ENCODE measurements at places on chromosomes 16 and 17.

DNA sequence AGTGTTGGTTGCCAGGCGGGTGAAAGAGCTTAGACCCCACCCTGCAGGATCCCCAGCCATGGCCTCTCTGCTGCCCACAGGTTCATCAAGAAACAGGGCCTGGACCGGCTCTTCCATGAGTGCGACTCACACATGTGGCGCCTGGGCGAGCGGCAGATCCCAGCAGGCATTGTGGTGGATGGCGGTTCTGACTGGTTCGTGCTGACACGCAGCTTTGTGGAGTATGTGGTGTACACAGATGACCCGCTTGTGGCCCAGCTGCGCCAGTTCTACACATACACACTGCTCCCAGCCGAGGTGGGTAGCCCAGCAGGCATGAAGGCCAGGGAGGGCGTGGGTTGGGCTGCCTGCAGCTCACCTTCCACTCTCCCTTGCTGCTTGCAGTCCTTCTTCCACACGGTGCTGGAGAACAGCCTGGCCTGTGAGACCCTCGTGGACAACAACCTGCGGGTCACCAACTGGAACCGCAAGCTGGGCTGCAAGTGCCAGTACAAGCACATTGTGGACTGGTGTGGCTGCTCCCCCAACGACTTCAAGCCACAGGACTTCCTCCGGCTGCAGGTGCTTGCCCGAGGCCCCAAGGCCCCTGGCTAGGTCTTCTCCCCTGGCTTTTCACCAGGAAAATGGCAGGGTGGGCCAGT lies 9.9 kb downstream of the XYLT2 start:
- no peak for DNase-seq

GRCh38 chr17:1797323-1797722 lies 32.4 kb downstream of the SMYD4 start:
- DNase-seq: no peak

DNA sequence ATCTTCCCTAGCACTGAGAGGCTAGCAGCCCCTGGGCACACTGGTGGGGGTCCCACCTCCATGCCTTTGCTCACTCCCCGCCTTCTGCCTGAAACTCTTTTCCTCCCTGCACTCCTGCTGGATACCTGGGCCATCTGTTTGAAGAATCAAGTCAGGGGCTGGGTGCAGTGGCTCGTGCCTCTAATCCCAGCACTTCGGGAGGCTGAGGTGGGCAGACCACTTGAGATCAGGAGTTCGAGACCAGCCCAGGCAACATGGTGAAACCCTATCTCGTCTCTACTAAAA lies 15.7 kb downstream of the FOXJ1 start:
- DNase-seq: no peak

DNA sequence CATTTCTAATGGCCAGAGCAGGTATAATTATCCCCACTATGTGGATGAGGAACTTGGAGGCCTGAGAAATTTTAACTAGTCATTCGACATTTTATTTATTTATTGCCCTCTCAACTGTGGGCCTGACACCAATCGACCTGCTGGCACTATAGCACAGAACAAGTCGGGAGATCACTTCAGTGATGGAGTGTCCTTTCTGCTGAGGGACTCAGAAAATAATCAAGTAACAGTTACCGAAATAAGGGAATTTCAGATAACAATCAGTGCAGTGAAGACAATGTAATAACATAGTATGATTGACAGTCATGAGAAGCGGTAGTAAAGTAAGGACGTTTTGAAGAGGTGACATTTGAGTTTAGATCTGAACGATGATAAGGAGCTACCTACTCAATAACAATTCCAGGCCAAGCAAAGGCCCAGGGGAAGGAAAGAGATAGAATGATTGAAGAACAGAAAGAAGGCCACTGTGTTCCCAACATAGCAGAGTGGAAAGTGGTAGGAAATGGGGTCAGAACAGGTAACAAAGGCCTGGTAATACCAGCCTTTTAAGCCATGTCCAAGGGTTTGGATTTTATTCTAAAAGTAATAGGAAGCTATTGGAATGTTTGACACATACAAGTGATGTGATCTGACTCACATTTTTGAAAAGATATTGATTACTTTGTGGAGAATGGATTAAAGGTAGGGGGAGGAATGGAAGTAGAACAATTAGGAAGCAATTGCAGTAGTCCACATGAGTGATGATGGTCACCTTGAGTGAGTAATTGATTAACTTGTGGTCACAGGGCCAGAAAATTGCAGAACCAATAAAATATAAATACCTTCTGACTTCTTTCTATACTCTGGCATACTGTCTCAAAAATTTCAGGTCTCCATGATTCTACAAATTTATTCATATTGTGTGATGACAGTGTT lies 1.4 kb downstream of the STXBP4 start:
- DNase-seq: no peak

DNA sequence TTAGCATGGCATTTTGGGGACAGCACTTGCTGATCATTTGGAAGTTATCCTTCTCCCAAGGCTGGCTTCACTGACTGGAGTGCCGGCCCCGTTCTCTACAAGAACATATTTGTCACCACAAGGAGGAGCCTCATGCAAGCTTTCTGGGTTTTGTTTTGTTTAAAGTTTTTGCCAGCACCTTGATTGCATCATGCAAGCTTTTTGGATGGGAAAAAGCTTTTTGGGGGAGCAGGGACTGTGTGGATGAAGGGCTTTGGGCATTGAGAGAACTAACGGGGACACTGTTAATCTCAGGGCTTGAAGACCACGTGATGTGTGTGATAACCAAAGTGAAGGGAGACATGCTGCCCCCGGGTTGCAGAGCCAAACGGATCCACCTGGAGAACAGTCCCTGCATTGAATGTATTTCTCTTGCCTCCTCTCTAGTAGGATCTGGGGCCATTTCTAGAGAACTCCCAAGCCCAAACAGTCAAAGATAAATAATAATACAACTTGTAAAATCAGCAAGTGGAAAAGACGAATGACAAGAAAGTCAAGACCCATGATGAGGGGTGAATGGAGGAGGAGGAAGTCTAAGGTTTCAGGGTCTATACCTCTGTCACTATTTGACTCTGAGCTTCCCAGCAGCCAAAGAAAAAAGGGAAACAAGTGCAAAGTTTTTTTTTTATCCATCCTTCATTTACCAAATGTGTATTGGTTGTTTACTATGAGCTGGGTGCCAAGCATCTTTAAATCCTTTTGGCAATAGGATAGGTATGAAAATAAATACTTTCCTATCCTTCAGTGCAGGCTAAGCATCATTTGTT lies 17.2 kb downstream of the TMEM114 start:
- DNase-seq: no peak

GRCh38 chr17:56074361-56074890 lies 78.8 kb upstream of the ANKFN1 start:
- DNase-seq: no peak

- peak; percentile 37 for DNase-seq
Measured at GRCh38 chr17:78779850-78780249, 2.2 kb downstream of the CYTH1 start.

GRCh38 chr17:4516735-4517134 lies 18.1 kb downstream of the SPNS2 start:
- no peak for DNase-seq

DNA sequence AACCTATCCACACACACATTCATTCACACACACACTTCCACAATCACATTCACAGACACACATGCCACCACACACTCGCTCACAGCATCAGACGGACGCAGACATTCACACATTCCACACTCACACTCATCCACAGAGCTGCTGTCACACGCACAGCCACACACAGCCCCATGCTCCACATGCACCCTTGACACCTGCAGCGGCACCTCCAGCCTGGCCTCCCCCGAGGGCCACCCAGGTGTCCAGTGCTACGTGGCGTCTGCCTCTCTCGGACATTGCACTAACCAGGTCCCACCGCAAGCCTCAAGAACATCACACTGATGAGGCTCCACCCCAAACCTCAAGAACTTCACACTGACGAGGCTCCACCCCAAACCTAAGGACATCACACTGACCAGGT lies 155.2 kb downstream of the RBFOX3 start:
- no peak for DNase-seq

DNA sequence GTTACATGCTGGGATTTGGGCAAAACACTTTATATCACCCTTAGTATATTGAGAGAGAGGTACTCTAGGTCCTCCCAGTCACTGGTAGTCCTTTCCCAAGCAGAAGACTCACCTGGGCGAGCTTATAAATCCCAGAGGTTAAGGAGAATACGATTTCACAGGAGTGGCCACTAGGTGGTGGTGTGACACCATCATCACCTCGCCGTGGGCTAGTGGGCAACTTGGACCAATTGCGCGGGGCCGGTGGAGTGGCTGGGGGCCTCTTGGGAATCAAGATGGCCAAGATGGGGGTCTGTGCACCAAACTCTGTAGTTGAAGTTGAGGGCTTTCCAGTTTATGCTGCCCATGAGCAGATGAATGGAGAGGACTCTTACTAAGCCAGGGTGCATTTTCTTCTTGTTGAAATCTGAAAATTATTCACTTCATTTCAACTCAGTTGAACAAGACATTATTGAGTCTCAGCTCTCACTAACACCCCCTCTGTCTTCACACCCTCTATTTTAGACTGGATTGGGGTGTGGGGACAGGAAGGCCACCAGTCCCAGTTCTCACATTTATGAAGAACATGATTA lies 38.2 kb upstream of the PIRT start:
- no peak for DNase-seq

GRCh38 chr17:13727441-13728171 lies 125.9 kb upstream of the HS3ST3A1 start:
- DNase-seq: no peak

- DNase-seq: no peak
Measured at GRCh38 chr17:14593956-14594355, 293.1 kb downstream of the HS3ST3B1 start.

GRCh38 chr17:73007407-73007806 lies 85.1 kb downstream of the SLC39A11 start:
- no peak for DNase-seq

DNA sequence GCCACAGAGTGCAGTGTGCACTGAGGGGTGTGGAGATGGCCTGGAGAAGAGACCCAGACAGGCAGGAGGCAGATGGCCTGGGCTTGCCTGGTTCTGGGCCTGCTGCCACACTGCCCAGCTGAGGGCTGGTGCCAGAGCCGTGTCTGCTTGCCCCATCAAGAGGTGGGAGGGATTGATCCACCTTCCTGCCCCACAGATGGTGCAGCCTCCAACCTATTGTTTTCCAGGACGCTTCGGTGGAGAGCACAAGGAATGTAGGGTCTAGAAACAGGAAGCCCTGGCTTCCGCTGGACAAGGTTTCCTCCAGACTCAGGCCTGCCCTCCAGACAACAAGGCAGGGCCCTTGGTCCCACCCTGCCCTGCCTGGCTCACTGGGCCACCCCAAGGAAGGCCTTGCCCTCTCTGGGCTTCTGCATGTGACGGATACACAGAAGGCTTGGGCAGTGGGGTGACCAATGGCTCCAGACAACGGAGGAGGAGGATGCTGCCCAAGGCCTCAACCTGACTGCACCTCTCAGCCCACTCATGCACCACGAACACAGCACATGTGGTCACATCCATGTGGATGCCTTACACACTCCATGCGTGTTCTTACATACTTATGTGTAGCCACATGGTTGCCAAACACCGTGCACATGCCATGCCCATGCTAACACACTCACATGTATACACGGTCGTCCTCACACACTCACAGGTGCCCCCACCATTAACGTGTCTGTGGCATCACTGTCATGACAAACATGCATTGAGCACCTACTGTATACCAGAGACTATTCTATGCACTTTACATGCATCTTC lies 6.5 kb upstream of the CDH5 start:
- no peak for DNase-seq

- DNase-seq: no peak
Measured at GRCh38 chr16:84082110-84082509, 34.6 kb downstream of the MBTPS1 start.

- DNase-seq: no peak
Measured at GRCh38 chr16:87924041-87924810, 12.1 kb downstream of the CA5A start.

DNA sequence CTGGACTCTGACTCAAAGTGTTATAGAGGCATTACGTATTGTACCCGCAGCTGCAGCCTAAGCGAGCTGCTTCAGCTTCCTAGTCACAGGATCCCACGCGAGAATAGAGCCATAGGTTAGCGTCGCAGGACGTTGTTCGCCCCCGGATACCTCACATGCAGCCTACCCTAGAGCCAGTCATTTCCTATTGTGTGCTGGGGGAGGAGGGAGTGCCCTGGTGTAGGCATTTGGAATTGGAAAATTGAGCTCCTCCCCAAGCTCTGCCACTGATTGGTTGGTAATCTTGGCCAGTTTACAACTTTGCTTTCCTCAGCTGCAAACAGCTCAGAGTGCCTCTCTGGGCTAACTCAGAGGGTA lies 530 bp downstream of the NAA60 start:
- no peak for DNase-seq

- DNase-seq: no peak
Measured at GRCh38 chr17:65953316-65954147, 238.4 kb downstream of the CEP112 start.

DNA sequence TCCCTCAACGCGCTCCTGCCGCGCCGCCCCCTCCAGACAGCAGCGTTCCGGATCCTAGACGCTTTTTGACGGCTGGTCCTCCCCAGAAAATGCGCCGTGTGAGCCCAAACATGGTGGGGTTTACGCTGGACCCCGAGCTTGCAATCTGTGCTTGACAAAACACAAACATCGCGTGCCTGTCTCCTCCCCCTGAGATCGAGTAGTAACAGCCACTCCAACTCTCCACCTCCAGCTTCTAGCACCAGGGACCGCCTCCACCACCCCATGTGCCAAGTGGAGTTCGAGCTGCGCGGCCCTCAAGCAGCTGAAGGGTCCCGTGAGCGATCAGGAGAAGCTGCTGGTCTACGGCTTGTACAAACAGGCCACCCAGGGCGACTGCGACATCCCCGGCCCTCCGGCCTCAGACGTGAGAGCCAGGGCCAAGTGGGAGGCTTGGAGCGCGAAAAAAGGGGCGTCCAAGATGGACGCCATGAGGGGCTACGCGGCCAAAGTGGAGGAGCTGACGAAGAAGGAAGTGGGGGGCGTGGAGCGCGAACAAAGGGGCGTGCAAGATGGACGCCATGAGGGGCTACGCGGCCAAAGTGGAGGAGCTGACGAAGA lies 656 bp upstream of the GEMIN4 start:
- no peak for DNase-seq

- DNase-seq: peak; percentile 50
Measured at GRCh38 chr17:1720856-1721386, 3.6 kb upstream of the WDR81 start.

DNA sequence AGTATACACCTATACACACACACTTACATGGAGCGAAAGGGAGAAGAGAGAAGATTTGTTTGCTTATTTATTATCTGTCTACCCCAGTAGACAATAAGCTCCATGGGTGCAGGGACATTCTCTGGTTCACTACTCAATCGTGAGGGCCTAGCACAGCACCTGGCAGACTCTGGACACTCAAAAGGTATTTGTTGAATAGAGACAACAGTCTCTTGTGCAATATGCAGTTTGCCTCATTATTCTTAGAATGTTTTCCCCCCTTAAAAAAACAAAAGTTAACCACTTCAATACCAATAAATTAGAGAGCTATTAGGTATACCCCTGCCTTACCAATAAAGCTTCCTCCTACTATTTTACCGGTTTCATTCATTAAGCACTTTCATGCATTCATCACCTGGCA lies 2.0 kb downstream of the AKAP10 start:
- DNase-seq: no peak

- no peak for DNase-seq
Measured at GRCh38 chr16:80387318-80387921, 153.4 kb upstream of the DYNLRB2 start.

DNA sequence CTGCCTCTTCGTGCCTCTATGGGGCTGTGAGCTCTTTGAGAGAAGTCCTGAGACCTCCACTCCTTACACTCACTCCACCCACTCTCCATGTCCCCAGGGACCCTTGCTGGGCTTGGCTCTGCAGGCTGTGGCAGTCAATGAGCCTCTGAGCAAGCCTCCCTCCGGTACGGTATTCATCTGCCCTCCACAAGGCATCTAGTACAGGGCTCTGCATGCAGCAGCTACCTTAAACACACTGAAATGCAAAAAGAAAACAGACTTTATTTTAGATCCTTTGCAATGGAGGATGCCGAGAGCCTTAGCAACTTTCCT lies 38.9 kb upstream of the SMPD3 start:
- DNase-seq: no peak
